ENCODE measurements at places on chromosomes 1 and 21. TPM values are rescaled to one million over a fixed set of nuclear protein-coding genes. Genes with fewer than 3 reads are reported as not detected.

DNA sequence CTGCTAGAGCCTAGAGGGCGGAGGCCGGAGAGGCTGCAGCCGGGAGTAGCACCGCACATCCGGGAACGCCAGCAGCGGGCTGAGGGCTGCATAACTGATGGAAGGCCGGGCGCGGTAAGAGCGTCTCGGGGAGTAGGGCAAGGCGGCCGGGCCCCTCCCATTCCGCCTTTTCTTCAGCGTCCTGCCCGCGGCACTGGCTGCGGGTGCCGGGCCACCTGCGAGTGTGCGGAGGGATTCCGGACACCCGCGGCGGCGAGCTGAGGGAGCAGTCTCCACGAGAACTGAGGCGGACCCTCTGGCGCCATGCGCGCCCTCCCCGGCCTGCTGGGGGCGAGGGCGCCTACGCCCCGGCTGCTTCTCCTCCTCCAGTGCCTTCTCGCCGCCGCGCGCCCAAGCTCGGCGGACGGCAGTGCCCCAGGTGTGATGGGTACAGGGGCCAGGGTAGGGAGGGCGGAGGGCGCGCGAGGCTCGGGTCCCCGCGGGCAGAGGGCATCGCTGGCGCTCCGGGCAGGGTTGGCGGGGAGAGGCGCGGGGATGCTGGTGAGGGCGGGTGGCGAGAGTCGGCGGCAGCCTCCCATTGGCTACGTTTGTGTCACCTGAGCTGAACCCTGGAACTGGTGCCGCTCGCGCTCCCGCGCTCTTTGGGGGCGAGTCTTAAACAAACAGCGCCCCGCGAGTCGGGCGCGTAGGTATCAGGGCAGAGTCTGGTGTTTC, 334.4 kb downstream of the SRGAP2C start:
- peak; percentile 87 for DNase-seq
- peaks cover 57% of the 10 kb centered on the region for H3K4me1 ChIP-seq
- peak overlapping the region; percentile 95 for H3K4me3 ChIP-seq
- peaks cover 6% of the 10 kb centered on the region for H3K36me3 ChIP-seq
- H3K27ac ChIP-seq = peak overlapping the region; percentile 76

GRCh38 chr1:118148034-118148433, 37.0 kb downstream of the SPAG17 start:
- DNase-seq = no peak
- H3K4me3 ChIP-seq = no peak overlapping the region
- no peak overlapping the region for H3K27ac ChIP-seq
- H3K36me3 ChIP-seq = no peaks in the 10 kb centered on the region

- DNase-seq = no peak
- no peak overlapping the region for H3K27ac ChIP-seq
- H3K27me3 ChIP-seq = peaks cover 68% of the 10 kb centered on the region
- H3K4me3 ChIP-seq = no peak overlapping the region
- no peaks in the 10 kb centered on the region for H3K4me1 ChIP-seq
- H3K36me3 ChIP-seq = no peaks in the 10 kb centered on the region
These were observed 6.1 kb upstream of the IGFN1 start for GRCh38 chr1:201184307-201185122.

DNA sequence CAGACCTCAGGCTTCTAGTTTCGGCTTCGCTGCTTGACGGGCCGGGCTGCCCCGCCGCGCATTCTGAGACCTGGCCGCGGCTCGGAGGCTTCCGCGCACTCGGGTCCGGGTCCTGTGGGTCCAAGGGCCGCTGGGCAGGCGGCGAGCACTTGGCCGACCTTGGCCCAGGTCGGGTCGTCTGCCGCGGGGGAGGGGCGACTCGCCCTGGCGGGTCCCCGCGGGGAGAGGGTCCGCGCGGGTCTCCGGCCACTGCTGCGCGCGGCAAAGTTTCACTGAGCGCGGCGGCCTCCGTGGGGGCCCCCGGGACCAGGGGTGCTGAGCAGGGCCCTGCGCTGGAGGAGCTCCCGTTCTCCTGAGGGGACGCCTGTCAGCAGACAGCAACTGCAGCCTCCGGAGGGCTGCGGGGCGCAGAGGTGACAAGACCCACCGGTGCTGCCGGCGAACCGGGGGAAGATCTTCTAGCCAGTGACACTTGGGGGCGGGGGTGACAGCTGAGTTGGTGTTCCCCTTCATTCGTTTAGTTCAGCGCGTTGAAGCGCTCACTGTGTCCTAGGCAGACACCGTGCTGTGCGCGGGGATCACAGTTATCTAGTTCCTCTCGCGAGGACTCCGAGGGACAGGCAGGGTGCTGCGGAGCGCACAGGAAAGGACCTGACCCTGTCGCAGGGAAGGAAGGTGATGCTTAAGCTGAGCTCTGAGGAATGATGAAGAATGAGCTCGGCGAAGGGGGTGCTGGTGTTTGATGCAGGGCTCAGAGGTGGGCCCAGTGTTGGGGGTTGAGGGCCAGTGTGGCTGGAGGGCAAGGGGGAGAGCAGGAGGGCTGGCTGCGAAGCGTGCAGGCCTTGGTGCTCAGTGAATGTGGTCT, 725 bp downstream of the MTFR1L start:
- no peaks in the 10 kb centered on the region for H3K27me3 ChIP-seq
- H3K27ac ChIP-seq = peak overlapping the region; percentile 88
- H3K4me1 ChIP-seq = peaks cover 37% of the 10 kb centered on the region
- H3K4me3 ChIP-seq = peak overlapping the region; percentile 99

GRCh38 chr1:6581561-6582305, 1.9 kb downstream of the ZBTB48 start:
- peaks cover 44% of the 10 kb centered on the region for H3K4me1 ChIP-seq
- no peak overlapping the region for H3K27ac ChIP-seq
- DNase-seq = no peak
- peak overlapping the region; percentile 98 for H3K4me3 ChIP-seq
- H3K27me3 ChIP-seq = no peaks in the 10 kb centered on the region

DNA sequence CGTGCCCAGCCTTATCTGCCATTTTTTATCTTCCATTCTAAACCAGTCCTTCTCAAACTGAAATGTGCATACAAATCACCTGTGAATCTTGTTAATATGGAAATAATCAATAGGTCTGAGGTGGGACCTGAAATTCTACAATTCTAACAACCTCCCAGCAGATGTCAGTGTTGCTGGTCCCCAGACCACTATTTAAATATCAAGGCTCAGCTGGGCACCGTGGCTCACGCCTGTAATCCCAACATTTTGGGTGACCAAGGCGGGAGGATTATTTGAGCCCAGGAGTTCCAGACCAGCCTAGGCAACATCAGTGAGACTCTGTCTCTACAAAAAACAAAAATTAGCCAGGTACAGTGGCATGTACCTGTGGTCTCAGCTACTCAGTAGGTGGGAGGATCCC, 4.1 kb downstream of the UQCRHL start:
- H3K27ac ChIP-seq = no peak overlapping the region
- peaks cover 9% of the 10 kb centered on the region for H3K4me1 ChIP-seq
- peaks cover 13% of the 10 kb centered on the region for H3K27me3 ChIP-seq
- peak; percentile 8 for DNase-seq
- no peaks in the 10 kb centered on the region for H3K36me3 ChIP-seq

DNA sequence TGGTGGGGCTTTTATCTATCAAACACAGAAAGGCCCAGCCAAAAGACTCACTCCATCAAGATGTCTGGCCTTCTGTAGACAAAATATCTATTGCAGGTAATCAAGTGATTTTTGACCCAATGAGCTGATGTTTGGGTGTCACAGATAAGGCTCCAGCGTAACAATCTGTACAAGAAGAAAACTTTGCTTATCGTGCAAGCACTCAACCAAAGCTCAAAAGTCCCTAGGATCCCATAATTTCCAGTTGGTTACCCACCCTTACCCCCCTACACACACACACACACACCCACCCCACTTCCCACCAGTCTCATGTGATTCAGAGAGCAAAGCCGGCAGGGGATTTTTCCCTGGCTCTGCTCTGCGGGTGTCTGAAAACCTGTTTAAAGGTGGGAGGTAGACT, 5.8 kb downstream of the ITPKB start:
- peak overlapping the region; percentile 72 for H3K4me3 ChIP-seq
- peaks cover 82% of the 10 kb centered on the region for H3K4me1 ChIP-seq
- H3K36me3 ChIP-seq = peaks cover 45% of the 10 kb centered on the region
- H3K27ac ChIP-seq = peak overlapping the region; percentile 78
- no peak for DNase-seq

The ANGPTL7 gene
- not detected for total RNA-seq

The H3-3A gene
- total RNA-seq = 239 TPM

The AADACL4 gene
- not detected for total RNA-seq

The EDEM3 gene
- total RNA-seq = 28.3 TPM
